ENCODE measurements at places on chromosomes 6 and 20. TPM values are rescaled to one million over a fixed set of nuclear protein-coding genes. Genes with fewer than 3 reads are reported as not detected.

GRCh38 chr6:1179571-1180459 is 132.1 kb upstream of the FOXQ1 start:
- no peak for DNase-seq

GRCh38 chr20:10971096-10971495 is 297.3 kb upstream of the JAG1 start:
- DNase-seq: no peak

DNA sequence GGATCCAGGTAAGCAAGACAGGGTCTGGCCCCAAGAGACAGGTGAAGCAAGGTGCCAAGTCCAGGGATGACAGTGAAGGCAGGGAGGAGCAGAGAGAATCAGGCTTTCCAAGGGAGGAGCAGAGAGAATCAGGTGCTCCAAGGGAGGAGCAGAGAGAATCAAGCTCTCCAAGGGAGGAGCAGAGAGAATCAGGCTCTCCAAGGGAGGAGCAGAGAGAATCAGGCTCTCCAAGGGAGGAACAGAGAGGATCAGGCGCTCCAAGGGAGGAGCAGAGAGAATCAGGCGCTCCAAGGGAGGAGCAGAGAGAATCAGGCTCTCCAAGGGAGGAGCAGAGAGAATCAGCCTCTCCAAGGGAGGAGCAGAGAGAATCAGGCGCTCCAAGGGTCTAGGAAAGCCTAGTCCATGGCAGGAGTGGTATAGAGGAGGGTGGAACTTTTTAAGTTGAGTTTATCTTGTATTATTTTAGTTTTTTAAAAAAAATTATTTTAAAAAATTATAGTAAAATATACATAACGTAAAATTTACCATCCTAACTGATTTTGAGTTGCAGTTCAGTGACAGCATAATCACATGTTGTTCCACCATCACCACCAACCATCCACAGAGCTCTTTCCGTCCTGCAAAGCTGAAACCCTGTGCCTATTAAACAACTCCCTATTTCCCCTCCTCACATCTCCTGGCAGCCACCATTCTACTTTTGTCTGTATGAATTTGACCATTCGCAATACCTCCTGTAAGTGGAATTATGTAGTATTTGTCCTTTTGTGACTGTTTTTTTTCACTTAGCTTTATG is 64.1 kb downstream of the SASH1 start:
- no peak for DNase-seq

GRCh38 chr6:127794405-127794804 is 106.5 kb downstream of the THEMIS start:
- no peak for DNase-seq

GRCh38 chr20:40016392-40016791 is 672.6 kb downstream of the MAFB start:
- no peak for DNase-seq

GRCh38 chr20:17171746-17172280 is 55.0 kb upstream of the PCSK2 start:
- no peak for DNase-seq

DNA sequence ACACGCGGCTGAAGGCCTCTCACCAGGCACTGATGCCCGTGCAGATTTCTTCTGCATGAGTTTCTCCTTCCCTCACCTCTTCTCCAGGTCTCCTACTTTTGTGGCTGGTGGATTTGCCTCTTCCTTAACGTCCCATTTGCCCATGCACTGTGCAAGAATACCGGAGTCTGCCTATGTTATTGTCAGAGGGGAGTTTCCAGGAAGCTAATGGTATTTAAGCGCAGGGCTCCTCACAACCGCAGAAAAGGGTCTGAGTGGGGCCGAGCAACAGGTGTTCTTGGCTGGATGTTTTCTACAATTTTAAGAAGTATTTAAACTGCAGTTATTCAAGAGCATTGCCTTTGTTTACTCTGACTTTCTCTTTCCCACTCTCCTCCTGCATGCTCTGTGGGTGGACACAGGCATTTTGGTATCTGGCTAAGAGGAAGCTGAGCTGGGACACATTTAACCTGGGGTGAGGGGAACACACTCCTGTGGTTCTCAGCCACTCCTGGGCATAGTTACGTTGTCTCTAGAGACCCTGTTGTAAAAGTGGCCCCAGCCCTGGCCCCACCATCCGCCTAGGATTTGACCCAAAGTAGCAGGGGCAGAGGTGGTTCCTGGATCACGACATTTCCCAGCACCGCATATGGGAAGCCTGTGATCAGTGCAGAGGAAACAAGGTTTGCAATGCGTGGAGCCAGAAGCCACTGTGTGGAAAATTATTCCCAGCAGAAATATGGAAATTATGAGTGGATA is 34.4 kb downstream of the GGTLC1 start:
- DNase-seq: no peak

DNA sequence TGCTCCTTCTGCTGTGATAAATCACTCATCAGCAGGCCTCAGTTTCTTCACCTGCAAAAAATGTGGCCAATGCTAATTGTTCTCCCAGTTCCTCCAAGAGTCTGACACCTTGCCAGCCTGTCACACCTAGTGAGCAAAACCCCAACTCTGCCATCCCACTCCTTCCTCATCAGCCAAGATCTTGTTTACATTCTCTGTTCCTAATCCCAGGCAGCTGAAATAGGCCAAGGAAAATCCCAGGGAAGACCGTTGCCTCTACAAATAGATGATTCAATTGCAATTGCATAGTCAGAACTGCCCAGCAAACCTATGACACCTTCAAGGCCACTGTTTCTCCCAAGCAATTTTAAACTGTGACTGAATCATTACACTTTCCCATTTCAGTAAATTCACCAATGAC is 78.7 kb downstream of the GMDS start:
- DNase-seq: no peak

DNA sequence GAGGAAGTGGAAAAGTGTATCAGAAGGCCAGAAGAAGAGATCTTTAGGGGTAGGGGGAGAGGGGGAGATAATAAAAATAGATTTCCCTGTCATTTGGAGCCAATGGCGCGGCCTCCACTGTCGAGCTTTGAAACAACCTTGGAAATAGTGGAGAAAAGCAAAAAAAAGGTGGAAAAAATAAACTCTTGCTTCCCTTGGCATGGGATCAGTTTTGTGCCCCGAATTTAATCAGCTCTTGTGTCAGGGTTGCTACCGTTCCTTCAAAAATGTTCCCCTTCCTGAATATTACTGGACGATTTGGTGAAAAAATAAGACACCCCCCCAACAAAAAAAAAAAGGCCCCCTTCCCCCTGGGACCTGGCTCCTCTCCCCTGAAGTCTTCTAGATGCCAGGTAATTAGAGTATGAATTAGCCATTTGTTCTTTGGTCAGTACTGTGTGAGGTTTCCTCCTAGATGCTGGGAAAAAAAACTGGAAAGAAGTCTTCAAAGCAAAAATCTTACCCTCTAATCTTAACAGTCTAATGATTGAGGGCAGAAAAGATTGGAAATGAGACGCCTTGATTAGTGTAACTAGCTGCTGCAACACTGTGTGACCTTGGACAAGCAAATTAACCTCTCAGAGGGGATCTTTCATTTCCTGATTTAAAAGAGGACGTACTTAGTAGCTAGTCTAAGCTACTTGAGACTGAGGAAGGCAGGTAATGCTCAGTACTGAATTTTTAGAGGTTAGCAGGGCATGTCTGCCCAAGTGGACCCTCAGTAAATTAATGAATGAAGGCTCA is 872 bp upstream of the RBM39 start:
- DNase-seq: no peak

GRCh38 chr6:81950877-81951276 is 198.4 kb upstream of the TENT5A start:
- no peak for DNase-seq

DNA sequence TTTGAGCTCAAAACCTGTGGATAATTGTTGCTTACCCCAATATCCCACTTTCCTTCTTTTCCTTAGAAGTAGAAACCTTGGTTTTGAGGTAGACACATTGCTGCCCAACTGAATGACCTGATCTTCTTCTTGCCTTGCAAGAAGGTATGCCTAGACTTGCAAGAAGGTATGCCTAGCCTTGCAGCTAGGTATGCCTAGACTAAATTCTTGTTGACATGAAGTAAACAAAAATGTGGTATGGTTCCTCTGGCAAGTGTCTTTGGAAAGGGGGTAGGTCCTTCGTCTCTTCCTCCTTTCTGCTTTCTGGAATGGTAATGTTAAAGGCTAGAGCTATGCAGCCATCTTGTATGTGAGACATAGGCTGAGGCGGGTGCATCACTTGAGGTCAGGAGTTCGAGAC is 129.2 kb downstream of the GMPR start:
- no peak for DNase-seq

GRCh38 chr6:158752613-158753012 is 66.6 kb downstream of the EZR start:
- DNase-seq: no peak

DNA sequence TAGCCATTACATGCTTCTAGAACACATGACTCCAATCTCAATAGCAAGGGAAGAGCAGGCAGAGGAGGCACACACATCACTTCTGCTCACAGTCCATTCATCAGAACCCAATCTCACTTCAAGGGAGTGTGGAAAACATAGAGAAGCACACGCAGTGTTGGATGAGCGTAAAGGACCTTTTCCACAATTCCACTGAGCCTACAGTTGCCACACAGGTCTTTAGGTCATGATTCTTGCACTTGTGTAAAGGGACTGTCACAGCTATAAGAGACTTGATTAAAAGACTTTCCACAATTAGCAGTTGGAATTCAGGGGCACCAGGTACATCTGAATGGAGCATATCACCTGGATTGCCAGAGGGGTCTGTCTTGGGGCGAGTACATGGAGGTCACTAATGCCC is 86.2 kb downstream of the TBC1D7 start:
- DNase-seq: no peak

Gene OTOR
- not detected for polyA plus RNA-seq

Gene NRSN1
- not detected for polyA plus RNA-seq

Gene MMP24
- 0.45 TPM for polyA plus RNA-seq

Gene AP5S1
- polyA plus RNA-seq: 11.7 TPM

Gene BPIFB2
- not detected for polyA plus RNA-seq

Data from AG04450 (cell line).